B cell (primary cell): ENCODE measurements at places on chromosomes 12 and 14.

- DNase-seq: no peak
Observed at GRCh38 chr12:39441189-39441962, 1.5 kb downstream of the KIF21A start.

- DNase-seq: no peak
Observed at GRCh38 chr14:95651028-95651427, 35.2 kb upstream of the TCL1B start.

DNA sequence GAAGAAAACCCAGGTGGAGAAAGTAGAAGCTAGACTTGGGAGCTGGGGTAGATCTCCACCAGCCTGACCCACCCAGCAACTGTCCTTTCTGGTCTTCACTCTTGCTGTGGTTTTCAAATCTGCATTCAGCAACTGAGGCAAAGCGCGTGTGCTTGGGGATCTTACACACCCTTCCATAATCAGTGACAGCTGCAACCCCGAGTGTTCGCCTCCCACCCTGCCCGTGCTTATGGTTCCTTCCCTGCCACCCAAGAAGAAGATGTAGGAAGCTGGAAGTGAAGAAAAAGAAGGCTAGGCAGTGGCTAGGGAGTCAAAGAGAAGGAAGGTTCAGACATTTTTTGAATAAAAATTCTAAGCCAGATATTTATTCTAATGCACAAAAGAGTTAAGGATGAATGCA lies 162.6 kb upstream of the CCND2 start:
- no peak for DNase-seq

DNA sequence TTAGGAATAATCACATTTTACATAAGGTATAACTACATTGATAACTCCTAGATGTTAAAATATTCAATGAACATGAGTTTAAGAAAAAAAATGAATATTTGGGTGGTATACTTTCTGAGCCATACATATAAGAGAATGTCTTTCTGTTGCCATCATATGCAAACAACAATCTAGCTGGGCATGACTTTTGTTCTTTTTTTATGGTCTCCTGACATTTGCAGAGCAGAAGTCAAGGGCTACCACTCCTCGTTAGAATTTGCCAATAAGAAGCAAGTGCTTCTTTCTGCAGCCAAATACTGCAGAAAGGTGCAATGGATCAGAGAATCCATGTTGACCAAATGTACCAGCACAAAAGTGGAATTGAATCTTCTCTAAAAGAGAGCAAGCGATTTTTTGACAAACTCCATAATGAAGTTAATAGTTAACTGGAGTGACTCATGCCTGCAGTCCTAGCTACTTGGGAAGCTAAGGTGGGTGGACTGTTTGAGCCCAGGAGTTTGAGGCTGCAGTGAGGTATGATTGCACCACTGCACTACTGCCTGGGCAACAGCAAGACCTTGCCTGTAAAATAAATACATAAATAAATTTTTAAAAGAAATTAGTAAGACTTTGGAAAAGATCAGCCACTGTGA lies 25.5 kb upstream of the CCDC91 start:
- DNase-seq: no peak
